ENCODE measurements at places on chromosomes 5 and 9.
A peak's percentile ranks its signal among the peaks of the same experiment; 100 is the strongest.

DNA sequence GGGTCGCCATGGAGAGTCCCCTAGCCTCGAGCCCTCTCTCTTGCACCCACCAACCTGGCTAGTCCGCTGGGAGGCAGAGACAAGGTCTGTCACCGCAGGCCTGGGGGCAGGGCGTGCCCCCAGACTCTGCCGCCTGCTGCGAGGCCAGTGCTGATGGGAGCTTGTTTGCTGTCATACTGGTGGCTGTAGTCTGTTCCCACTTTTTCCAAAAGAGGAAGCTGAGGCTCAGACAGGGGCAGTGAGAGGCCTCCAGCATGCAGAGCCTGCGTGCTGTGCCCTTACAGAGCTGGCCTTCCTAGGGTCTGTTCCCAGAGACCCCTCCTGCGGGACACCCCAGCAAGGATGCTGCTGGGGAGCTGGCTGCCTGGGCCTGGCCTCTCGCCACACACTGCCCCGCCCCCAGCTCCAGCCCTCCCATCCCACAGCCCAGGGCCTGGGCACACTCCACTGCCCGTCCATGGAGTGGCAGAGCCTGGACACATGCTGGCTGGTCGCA, 21.0 kb upstream of the SUSD3 start:
- DNase-seq: no peak

GRCh38 chr9:16223074-16223871, 647.2 kb downstream of the BNC2 start:
- DNase-seq: no peak

DNA sequence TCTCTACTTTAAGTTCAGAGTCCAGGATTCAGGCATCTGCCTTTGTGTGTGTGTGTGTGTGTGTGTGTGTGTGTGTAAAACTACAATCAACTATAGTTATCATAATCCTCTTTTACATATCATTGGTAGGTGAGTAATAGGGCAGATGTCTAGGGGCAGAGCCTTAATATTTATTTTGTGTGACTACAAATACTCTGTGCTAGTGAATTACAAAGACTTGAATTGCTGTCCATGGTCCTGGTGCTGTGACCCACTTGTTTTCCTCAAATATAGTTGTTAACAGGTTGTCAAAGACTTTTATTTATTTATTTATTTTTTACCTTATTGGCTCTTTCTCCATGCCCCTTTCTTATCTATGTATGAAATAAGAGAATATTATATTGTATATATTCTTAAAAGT, 196.8 kb downstream of the ANXA1 start:
- DNase-seq: no peak

DNA sequence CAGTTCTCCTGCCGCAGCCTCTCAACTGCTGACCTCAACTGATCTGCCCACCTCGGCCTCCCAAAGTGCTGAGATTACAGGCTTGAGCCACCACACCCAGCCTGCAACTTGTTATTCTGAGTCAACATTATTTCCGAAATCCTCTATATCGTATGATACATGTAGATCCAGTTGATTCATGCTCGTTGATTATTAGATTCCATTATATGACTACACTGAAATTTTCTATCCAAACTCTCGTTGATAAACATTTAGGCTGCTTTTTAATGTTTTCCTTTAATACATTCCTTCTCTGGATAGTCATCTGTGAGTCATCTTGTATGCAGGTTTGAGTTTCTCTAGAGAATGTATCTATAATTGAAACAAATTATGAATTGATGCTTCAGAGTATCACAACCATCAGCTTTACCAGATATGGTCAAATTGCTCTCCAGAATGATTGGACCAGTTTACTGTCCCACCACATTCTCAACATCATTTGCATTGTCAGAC, 4.1 kb downstream of the CDK7 start:
- peak; percentile 14 for DNase-seq

DNA sequence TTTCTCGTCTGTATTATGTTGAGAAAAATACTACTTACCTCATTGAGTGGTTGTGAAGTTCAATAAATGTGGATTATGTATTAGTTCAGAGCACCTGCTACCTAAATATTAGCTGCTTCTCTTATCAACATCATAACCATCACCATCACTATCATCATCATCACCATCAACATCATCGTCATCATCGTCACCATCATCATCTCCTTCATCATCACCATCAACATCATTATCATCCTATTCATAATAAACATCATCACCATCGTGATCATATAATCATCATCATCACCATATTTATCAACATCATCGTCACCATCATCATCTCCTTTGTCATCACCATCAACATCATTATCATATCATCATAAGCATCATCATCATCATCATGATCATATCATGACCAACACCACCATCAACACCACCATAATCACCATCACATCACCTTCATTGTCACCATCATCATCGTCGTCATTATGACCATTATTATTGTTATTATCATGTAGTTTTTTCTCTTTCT, 181.0 kb upstream of the ADCY2 start:
- DNase-seq: no peak

DNA sequence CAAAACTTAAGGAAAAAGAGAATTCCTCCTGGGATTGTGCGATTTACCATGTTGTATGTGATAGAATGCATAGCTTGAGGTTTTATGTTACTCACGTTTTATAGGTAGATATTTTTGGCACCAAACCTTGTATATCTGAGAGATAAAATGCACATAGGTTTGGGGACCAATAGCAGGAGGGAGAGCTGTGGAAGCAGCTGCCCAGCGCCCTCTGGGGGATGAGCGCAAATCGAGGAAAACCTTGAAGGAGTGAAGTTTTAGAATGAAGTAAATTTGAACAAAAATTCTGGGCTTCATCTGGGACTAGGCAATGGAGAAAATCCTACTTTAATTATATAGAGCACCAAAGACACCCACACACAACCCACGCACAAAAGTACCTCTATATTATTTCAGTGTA, 197.0 kb downstream of the ADCY2 start:
- DNase-seq: no peak

DNA sequence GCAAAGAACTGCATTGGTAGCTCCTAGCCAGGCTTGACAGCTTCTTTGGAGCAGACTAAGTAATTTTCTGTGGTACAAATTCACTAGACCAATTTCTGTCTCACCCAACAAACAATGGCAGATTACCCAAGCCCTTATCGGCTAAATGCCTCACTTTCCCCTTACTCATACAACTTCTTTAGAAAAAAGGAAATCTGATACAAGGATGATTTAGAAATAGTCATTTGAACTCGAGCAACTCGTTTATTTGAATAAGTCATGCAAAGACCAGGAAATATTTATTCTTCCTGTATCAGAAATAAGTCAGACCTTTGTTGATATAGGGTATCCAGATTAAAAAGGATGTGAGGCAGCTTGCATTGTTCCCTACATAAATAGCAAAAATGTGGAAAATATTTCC, 170.4 kb upstream of the CDH6 start:
- no peak for DNase-seq

DNA sequence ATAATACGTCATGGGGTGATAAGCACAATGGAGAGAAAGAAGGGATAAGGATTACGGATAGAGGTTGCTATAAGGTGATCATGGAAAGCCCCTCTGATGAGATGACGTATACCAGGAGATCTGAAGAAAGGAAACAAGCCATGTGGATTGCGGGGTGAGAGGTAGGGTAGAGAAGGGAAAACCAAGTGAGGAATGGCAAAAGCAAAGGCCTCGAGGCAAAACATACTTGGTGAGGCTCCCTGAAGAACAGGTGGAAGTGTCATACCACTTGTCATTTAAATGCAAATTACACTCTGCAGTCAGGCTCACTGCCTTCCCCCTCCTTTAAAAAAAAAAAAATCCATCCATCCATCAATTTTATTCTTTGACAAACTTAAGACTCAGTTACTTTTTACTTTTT, 420.8 kb downstream of the RAB3C start:
- DNase-seq: no peak

DNA sequence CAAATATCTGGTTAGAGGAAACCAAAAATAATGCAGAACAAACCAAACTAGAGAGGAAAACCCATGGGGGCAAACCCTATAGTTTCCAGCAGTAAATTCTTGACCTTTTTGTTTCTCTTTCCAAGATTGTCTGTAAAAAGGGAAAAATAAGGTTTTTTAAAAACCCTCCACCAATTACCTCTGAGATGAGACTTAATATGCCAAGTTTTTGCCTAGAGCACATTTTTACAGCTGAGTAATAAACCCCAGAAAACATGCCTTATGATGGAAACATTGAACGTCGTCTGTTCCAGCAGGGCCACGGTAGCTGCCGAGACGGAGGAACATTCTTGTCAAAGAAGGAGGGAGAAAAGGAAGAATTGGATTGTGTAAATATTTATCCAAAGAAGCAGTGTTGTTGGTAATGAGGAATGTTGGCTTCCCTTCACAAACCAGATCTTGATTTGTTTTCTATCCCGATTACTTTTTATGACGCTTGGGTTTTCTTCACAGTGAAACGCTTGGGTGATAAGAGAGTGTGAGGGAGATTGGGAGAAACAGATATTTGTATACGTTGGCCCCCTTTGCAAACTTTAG, 17.3 kb upstream of the MSX2 start:
- no peak for DNase-seq

- DNase-seq: peak; percentile 24
Observed at GRCh38 chr5:61719124-61719523, 387.1 kb downstream of the ZSWIM6 start.

GRCh38 chr9:133703591-133704399, 34.4 kb downstream of the SARDH start:
- no peak for DNase-seq

DNA sequence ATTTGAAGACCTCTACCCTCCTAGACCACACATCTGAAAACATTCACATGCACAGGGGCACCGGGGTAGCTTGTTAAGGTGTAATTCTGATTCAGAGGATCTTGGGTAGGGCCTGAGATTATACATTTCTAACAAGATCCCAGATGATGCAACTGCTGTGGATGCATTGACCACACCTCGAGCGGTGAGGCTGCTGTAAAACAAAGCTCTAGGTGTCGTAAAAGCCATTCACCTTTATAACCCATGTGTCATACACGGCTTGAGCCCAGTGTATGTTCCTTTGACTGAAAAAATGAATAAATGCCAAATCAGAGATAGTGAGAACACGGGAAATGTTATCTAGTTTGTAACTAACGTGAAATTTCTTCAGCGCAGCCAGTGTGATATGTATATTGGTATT, 1578.2 kb upstream of the WWC1 start:
- DNase-seq: no peak

- DNase-seq: no peak
Observed at GRCh38 chr5:96338091-96338490, 95.0 kb downstream of the PCSK1 start.

DNA sequence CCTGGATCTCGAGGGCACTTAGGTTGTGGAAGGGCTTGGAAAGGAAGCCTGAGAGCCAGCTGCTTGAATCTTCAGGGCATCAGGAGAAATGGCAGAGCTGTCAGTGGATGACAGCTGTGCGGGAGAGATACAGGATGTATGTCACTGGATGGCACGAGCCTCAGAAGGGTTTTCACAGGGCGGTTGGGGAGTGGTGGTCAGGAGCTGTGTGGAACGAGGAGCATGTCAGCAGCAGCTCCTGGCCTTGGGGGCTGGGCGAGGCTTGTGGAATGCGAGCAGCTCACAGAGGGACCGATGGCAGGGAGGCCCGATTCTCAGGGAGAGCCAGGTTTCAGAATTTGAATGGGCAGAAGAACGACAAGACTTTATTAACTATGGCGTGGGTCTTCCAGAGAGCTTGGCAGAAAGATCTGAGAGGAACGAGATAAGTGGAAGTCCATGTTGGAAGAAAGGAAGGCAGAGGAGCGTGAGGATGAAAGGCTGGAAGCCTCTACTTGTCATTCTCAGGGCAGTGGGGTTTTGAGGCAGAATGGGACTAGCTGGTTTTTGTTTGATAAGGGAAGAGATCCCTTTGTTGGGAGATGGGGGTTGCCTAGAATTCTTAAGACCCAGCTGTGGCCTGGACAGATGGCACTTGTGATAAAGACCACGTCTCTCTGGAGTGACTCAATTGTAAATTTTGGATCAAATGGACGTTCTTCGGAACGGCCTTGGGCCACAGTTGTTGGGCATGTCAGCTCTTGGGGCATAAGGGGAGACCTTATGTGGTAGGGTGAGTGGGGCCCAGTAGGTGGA, 60.3 kb downstream of the SNX30 start:
- DNase-seq: no peak

DNA sequence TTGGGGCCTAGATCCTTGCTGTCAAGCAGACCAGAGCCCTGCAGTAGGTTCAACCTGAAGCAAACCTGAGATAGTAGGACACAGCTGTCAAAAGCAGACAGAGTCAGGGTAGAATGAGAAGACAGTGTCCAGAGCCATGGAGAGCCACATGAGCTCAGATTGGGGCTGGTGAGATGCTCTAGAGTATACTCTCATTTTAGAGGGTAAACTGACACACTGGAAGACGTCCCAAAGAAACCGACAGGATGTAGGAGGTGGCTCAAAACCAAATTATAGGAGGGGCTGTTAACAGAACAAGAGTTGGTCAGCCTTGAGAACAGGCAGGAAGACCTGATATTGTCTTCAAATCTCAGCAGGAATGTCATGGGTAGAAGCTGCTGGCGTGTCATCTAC, 11.5 kb downstream of the CCDC69 start:
- DNase-seq: no peak

- DNase-seq: peak; percentile 47
Observed at GRCh38 chr9:77588271-77588937, 59.7 kb downstream of the GNA14 start.

- DNase-seq: no peak
Observed at GRCh38 chr9:128091571-128091970, 23.5 kb downstream of the SLC25A25 start.

GRCh38 chr5:128844354-128844923, 120.8 kb upstream of the SLC27A6 start:
- peak; percentile 11 for DNase-seq

DNA sequence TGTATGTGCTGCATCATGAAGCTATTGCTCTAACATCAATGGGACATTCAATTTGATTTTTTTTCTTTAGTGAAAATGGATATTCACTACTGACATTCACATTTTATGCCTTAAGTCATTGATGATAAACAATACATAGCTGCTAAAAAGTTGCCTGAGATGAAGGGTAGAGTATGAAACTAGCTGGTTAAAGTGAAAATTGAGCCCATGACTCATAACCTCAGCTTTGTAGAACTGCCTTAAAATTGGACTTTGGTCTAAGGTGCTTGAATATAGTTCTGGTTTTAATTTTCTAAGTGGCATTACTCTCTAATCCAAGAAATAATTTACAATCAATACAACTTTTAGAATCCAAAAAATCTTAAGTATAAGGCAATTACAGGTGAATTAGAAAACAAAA, 740.4 kb upstream of the RIOK2 start:
- DNase-seq: no peak

DNA sequence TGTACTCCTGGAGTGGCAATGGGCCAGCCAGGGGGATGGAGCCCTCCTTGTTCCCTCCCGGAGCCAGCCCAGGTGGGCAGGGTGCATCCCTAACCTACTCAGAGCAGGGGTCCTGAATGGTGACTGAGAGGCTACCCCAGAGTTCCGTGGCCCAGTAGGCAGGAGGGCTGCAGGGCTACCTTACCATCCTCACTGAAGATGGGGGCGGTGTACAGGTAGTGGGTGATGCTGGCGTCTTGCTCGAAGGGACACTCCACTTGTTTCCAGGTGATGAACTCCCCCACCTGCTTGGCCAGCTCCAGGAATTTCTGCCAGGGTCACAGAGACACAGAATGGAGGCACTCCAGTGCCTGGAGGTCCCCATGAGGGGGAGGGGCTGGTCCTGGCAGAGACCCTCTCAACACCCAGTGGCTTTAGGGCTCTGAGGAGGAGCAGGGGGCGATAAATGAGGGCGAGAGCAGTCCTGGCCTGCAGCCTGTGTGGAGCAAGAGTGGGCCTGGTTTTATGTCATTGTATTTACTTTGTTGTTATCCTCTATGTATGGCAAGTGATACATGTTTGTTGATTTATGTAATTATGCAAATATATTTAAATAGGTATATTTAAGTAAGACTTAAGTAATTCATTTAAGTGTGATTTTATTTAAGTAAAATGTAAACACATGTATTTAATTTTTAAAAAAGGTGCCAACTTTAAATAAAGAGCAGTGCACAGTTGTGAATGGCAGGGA, 39.9 kb upstream of the RNF130 start:
- no peak for DNase-seq

Measured in foreskin melanocyte (primary cell).